CD4-positive, alpha-beta memory T cell (primary cell): ENCODE measurements at places on chromosomes 16 and 17. TPM values are rescaled to one million over a fixed set of nuclear protein-coding genes. Genes with fewer than 3 reads are reported as not detected.
A peak's percentile ranks its signal among the peaks of the same experiment; 100 is the strongest.

DNA sequence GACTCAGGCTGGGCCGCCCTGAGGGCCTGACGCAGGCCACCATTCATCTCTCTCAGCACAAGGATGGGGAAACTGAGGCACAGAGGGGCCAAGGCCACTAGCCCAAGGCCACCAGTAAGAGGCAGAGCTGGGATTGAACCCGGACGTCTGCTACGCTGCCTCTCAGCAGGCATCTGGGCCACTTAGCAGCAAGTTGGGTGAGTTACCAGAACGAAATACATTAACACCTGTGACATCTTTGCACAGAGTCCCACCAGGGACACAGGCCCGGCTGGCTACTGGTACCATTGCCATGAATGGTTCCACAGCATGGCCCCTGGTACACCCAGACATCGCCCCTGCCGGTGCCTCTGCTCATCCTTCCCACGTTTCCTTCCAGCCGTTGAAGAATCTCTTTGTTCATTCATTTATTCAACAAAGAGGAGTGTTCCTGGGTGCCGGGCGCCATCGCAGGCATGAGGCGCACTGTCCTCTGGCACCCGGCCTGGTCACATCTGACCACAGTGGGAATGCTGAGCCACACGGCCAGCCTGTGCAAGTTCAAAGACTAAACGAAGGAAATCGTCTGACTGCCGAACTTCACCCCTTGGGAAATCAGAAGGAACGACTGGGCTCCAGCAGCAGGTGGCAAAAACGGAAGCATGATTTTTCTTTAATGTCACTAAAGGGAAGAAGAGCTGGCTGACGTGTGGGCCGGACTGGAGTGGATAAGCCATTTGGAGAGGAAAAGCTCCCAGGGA is 7.4 kb upstream of the ZNF469 start:
- no peak overlapping the region for H3K4me3 ChIP-seq
- DNase-seq, result no peak
- H3K27me3 ChIP-seq, result no peaks in the 10 kb centered on the region
- no peaks in the 10 kb centered on the region for H3K36me3 ChIP-seq

DNA sequence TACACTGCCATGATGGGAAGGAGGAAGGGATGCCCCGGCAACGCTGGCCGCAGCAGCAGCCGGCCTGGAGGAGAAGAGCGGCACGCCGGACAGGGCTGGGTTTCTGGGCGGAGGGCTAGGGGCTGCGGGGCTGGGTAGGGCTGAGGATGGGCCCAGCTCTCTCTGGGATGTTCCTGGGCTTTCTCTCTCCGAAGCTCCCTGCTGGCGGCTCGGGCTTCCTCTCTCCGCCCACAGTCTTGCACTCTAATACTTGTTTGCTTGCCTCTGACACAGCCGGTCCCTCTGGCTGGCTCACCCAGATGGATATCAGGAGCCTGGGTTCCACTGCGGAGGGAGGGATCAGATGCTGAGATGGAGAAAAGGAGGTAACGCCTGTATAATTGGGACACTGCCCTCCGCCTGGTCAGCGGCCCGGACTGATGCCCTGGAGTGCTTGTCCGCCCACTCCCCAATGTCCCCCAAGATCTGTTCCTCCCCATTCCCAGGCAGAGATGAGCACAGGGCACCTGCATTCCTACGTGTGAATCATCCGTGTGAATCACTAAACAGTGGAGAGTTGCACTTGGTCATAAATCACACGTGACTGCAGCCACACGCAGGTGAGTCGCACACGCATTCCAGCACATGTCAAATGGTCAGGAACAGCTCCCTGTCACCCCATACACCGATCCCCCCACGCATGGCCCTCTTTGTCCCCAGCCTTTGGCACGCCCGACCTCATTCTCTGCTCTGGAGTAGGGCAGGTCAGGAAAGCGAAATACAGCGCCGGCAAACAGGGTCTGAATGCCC is at the start of gene ALOXE3:
ALOXE3 (minus strand) TSS at position 535 of the 789 bp plus-strand sequence; CDS start at position 11, 524 bp downstream.
- peaks cover 37% of the 10 kb centered on the region for H3K27me3 ChIP-seq
- no peak for DNase-seq
- H3K4me1 ChIP-seq, result peaks cover 44% of the 10 kb centered on the region
- H3K36me3 ChIP-seq, result no peaks in the 10 kb centered on the region
- peak within 1 kb of the TSS; percentile 56 for H3K27ac ChIP-seq
- H3K4me3 ChIP-seq, result peak within 1 kb of the TSS; percentile 69

DNA sequence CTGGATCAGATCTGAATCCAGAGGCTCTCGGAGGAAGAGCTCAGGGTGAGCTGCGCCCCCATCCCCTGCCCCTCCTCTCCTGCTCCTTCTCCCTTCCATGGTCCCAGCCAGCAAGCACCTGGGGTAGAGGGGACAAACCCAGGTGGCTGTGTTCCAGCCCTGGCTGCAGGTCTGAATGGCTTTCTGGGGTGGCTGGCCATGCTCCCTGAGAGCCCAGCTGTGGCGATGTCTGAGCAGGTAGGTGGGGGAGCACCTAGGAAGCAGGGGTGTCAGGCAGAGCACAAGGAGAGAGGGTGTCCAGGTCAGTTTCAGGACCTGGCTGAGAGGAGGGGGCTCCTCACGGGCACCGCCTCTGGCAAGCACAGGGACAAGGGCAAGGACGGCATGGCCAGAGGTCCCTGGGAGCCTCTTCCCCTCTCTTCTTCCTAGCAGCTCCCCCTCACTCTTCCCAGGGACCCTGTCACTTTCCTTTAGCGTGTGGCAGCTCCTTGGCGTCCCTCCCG is 310.0 kb downstream of the SEC14L1 start:
- no peaks in the 10 kb centered on the region for H3K27me3 ChIP-seq
- peak overlapping the region; percentile 94 for H3K4me3 ChIP-seq
- H3K4me1 ChIP-seq, result peaks cover 64% of the 10 kb centered on the region
- no peak for DNase-seq

DNA sequence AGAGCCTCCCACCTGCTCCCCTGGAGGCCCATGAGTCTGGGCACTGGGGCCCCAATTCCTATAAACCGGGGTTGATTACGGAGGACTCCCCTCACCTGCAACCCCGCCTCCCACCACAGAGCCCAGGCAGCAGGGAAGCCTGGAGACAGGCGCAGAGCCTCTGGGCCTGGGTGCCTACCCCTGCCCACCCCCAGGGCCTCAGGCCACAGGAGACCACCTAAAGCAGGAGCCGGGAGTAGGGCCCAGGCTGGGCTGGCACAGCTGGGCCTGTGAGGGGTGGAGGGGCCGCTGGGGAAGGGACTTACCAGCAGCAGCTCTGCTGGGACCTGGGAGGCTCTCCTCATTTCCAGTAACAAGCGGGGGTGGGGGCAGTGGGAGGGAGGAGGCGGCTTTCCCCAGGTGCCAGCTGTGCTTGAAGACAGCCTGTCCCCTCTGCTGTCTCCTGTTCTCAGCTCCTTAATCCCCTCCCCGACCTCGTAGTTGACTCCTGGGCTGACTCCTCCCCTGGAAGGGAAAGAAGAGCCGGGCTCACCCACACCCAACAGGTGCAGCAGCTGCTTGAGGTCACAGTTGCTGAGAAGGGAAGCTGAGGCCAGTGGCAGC is 46.8 kb downstream of the TMEM235 start:
- no peak overlapping the region for H3K4me3 ChIP-seq
- no peaks in the 10 kb centered on the region for H3K36me3 ChIP-seq
- H3K27ac ChIP-seq, result no peak overlapping the region
- DNase-seq, result no peak

DNA sequence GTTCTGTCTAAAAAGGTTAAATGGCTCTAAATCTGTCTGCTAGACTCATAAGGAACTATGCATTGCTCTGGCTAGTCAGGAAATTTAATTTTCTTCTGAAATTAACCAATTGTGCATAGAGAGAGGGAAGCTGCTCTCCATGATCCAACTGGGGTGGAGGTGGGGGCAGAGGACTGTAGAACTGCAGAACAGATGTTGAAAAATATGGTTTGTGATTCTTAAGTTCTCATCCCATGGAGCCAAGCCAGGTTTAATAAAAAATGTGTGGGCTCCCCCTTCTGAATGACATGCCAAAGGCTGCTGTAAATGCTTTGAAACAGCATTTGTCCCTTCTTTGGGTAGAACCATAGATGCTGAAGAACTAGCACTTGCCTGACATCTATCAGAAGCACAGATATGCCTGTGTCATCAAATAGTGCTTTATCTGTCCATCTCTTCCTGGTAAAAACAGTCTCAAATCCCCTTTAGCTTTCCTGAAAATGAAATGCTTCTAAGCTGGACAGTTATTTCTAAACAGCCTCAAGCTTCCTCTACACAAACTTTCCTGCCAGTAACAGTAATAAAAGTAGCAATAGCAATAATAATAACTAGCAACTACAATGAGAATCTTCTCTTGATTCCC is 221.4 kb downstream of the CDH8 start:
- no peaks in the 10 kb centered on the region for H3K4me1 ChIP-seq
- no peak for DNase-seq
- no peak overlapping the region for H3K4me3 ChIP-seq
- no peaks in the 10 kb centered on the region for H3K36me3 ChIP-seq
- H3K27ac ChIP-seq, result no peak overlapping the region

DNA sequence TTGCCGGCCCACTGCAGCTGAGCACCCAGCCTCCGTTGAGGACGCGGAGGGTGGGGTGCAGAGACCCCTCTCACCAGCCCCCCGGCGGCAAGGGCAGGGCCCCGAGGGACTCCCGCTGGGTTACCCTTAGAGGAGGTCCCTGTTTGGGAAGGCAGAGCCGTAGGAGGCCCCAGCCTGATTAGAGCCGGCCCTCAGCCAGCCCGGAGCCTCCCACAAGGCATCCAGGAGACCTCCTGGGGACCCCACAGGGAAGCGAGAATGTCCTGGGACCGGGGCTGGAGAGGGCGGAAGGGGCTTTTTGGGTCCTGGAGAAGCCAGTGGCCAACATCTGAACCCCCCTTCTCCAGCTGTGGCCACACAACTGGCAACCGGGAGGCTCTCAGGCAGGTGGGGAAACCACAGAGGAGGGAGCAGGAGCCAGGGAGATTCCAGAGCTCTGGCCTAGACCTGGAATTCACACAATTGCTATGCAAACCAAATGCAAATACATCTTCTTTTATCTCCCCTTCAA is 21.7 kb upstream of the SP6 start:
- H3K27ac ChIP-seq, result no peak overlapping the region
- DNase-seq, result no peak
- H3K4me1 ChIP-seq, result no peaks in the 10 kb centered on the region
- no peaks in the 10 kb centered on the region for H3K36me3 ChIP-seq

GRCh38 chr17:47692895-47693730 is 848 bp upstream of the TBKBP1 start:
- no peaks in the 10 kb centered on the region for H3K36me3 ChIP-seq
- no peak for DNase-seq
- H3K4me3 ChIP-seq, result no peak overlapping the region
- no peaks in the 10 kb centered on the region for H3K27me3 ChIP-seq
- peaks cover 27% of the 10 kb centered on the region for H3K4me1 ChIP-seq
- peak overlapping the region; percentile 13 for H3K27ac ChIP-seq

- no peaks in the 10 kb centered on the region for H3K27me3 ChIP-seq
- H3K4me3 ChIP-seq, result no peak overlapping the region
- H3K4me1 ChIP-seq, result no peaks in the 10 kb centered on the region
- H3K27ac ChIP-seq, result no peak overlapping the region
- DNase-seq, result no peak
- H3K36me3 ChIP-seq, result no peaks in the 10 kb centered on the region
Observed at GRCh38 chr16:78675951-78676792, 576.7 kb downstream of the WWOX start.

DNA sequence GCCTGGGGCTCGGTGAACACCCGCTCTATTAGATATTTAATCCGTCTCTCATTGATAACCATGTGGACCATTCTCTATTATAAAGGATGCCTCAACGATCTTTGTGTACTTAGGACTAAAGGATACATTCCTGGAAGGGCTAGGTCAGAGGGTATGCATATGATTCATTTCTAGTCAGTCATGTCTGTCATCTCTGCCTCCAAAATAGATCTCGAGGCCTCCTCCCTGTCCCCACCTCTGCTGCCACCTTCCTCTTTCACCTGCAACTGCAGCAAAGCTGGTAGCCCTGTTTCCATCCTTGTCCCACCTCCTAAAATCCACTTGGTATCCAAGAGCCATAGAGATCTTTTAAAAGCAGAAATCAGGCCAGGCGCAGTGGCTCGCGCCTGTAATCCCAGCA is 121.5 kb downstream of the KATNIP start:
- no peak overlapping the region for H3K4me3 ChIP-seq
- no peaks in the 10 kb centered on the region for H3K36me3 ChIP-seq
- H3K27me3 ChIP-seq, result no peaks in the 10 kb centered on the region
- H3K27ac ChIP-seq, result no peak overlapping the region

- no peaks in the 10 kb centered on the region for H3K27me3 ChIP-seq
- H3K4me3 ChIP-seq, result no peak overlapping the region
- no peaks in the 10 kb centered on the region for H3K4me1 ChIP-seq
- no peak for DNase-seq
- no peak overlapping the region for H3K27ac ChIP-seq
Observed at GRCh38 chr17:56231693-56232092, 78.4 kb downstream of the ANKFN1 start.

DNA sequence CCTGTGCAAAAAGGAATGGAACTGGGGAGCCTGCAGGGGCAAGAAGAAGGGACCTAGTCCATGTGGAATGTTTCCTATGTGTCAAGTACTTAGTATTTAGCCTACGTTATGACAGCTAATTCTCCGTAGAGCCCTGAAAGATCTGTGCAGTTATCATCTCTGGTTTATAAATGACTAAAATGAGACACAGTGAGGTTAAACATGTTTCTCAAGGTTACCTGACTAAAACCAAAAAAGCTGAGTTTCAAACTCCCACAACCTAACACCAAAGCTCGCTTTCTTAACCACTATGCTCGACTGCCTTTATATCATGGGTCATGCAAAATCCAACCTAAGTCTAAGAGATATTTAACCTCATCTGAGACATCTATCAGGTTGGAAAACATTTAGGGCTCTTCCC is 53.3 kb upstream of the CCL2 start:
- H3K4me1 ChIP-seq, result no peaks in the 10 kb centered on the region
- no peak for DNase-seq
- no peak overlapping the region for H3K27ac ChIP-seq
- H3K4me3 ChIP-seq, result no peak overlapping the region
- no peaks in the 10 kb centered on the region for H3K27me3 ChIP-seq

DNA sequence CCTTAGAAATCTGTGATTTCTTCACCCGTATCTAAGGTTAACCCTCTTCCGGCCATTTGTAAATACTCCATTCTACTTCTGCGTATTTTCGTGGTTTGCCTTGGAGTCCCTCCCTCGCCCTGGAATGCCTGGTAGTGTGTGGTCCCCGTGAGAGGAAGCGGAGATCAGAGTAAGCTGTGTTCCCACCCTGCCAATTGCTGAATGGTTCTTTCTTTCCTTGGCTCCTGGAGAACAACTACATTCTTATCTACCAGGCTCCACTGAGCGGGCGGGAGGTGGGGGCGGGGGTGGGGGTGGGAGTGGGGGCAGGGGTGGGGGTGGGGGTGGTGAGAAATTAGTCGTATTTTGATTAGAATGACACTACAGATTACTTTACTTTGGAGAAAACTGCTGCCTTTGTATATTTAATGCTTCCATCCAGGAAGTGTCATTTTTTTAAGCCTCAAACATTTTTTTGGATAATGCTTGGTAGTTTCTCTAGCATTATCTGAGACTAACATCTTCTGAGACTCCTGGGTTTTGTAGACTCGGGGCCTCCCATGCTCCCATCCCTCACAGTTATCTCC is 20.9 kb upstream of the FASN start:
- peaks cover 20% of the 10 kb centered on the region for H3K4me1 ChIP-seq
- no peak for DNase-seq
- H3K4me3 ChIP-seq, result no peak overlapping the region
- H3K27me3 ChIP-seq, result no peaks in the 10 kb centered on the region

The TBC1D3 gene
- total RNA-seq, result not detected

The IRX6 gene
- not detected for total RNA-seq
